ENCODE measurements at places on chromosomes 16 and 17. TPM values are rescaled to one million over a fixed set of nuclear protein-coding genes. Genes with fewer than 3 reads are reported as not detected.

DNA sequence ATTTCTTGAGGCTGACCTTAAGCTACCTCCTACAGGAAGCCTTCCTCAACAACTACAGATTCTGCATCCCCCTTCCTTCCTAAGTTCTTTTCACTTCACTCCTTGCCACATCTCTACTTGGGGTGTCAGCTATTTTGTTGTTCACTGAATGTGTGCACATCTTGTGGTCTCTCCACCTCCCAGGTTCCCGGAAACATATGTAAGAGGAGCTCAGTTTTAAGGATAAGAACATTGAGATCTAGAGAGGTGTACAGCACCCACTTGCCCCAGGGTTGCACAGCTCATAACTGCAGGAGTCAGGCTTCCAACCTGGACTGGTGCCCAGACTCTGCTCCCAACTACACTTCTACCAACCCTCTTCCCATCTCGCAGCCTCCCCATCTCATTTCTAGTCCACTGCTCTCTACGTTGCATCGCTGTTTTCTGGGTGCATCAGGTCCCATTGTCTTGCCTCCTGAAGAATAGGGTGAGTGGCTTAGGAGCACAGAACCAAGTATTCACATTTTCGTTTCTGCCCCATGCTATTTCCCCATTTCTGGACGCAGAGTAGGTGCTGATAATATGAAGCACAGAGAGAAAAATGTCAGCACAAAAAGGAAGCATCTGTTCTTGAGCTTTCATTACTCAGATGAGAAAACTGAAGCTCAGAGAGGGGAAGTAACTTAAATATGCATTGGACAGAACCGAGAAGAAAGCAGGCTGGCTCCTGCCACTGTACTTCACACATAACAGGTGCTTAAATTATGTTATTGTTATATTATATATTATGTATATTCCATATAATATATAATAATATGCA, 292.0 kb upstream of the CCL2 start:
- no peak for DNase-seq

DNA sequence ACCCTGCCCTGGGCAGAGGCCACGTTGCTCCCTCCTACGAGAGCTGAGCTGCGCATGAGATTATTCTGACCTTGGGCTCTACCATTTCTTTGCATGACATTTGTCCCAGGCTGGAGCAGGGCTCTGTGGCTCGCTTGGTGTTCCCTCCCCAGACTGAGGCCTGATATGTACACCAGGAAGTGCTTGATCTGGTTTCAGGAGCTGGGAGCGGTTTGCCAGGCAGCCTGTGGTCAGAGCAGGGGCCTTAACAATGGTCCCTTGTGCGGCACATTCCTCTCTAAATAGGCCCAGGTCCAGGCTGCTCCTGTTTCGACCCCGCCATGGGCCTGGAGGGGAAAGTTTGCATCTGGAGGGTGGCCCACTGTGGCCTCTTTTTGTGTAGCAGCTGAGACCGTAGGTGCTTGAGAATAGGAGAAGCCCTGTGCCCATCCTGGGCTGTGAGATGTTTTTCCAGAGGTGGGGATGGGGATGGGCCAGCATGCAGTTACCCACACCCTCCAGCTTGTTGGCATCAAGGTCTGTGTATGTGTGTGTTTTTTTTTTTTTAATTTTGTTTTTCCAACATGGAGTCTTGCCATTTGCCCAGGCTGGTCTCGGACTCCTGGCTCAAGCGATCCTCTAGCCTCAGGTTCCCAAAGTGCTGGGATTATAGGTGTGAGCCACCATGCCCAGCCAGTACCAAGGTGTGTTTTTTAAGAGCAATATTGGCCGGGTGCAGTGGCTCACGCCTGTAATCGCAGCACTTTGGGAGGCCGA, 253.9 kb downstream of the SEC14L1 start:
- no peak for DNase-seq

- DNase-seq = peak; percentile 65
These were observed 139.4 kb downstream of the CCDC182 start for GRCh38 chr17:57605675-57606105.

The CACNG4 gene
- 3.6 TPM for polyA plus RNA-seq

All from right renal pelvis (tissue), 4 donors.